ENCODE measurements at places on chromosomes 3 and 15.

- DNase-seq, result peak; percentile 68
These were observed 3.1 kb downstream of the GP5 start for GRCh38 chr3:194395778-194396538.

DNA sequence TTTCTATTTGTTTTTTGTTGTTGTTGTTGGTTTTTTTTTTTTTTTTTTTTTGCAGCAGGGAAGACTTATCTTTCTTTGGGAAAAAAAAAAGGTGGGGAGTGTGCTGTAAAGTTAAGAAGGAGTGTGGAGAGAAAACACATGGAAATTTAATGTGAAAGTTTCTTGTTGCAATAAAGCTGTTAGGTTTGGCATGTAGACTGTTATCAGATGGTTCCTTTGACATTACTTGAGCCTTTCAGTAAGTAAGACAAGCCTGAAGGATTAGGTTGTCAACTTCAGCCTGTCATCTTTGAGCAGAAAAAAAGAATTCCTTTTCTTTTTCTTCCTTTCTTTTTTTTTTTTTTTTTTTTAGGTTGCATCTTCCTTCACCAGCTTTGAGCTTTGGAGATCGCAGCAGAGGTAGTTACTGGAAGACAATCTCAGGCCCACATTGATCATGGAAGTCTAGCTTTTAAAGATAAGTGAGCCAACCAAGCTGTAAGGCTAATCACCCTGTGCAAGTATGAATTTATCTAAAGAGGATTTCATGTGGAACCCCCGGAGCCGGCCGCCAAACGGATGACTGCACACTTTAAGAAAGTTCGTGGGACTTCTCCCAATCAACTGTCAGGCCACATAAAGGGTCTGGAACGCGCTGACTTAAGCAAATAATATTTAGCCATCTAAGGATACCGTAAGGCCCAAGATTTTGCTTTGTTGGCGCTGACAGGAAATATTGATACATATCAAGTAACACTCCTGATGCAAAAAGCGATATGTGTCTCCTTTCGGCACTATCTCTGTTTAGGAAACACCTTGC lies 1040.1 kb upstream of the NR2F2 start:
- DNase-seq, result no peak

DNA sequence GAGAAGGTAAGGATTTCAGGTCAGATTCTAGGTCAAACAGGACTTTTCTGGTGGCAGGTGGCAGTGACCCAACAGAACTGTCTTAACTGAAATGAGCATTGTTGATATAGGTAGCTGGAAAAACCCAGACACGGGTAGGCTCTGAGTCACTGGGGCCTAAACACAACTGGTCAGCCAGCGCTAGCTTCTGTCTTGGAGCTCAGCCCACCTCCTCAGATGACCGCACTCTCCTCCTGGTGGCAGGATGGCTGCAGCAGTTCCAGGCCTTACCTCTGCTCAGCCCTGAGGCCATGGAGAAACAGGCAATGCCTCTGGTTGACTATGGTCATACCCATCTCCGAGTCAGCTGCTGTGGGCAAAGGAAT lies 61.1 kb upstream of the GATA2 start:
- no peak for DNase-seq

- no peak for DNase-seq
These were observed 33.3 kb downstream of the RYR3 start for GRCh38 chr15:33344111-33344510.

DNA sequence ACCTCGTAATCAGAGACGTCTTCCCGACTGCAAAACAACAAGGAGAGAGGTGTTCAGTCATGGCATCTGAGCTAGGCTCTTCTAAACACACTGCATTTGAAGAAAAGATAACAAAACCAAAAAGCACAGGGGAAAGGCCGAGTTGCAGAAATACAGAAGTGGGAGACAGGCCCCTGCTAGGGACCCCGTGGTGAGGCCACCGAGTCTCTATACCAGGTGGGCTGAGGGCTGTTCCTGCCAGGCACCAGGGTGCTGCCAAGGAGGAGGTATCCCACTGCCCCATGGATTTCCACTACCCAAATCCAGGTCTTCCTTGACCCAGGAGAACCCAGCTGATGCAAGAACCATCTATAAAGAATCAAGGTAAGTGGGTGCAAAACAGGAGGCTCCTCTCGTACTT lies 31.1 kb downstream of the RAB6B start:
- DNase-seq, result no peak

DNA sequence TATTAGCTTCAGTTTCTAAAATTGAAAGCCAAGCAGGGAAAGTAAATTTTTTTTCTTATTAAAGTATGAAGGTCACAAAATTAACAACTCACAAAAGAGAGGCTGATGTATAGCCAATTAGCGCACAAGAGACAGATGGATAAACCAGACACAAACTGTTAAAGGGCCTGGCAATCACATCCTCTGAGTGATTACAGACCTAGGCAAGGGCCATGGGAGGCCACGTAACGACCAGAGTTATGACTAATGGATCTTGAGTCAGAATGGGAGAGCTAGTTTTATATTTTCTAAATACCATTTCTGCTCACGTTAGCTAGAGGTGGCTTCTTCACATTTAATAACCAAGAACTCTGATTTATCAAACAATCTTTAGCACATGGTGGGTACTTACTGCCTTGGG lies 17.8 kb upstream of the SCAMP5 start:
- DNase-seq, result no peak

DNA sequence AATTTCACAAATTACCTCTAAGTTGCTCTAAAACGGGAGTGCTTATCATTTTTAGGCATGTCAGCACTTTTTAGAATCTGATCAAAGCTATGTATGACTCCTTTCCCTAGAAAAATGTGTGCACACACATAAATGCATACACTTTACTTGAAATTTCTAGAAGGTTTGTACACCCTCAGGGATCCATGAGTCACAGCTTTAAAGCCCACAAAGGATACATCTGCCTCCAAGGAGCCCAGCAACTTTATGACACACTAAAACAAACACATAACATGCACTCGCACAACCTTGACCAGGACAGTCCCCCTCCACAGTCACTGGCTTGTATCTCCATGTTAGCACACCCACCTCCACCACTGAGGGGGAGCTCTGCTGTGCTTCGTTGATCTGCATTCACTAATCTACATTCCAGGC lies 722.0 kb upstream of the CFAP20DC start:
- DNase-seq, result no peak

DNA sequence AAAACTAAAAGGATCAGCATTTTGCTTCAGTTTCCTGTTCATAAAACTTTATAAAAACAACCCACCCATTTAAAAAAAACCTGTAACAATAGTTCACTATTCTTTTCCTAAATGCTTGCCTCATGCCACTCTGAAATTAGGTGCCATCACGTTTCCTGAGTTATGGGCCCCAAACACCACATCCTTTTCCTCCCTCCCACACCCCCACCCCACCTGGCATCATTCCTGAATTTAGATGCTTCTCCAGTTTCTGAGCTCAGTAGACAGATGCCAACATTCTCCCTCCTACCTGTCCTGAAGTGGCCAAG lies 11.9 kb upstream of the ARHGEF3 start:
- no peak for DNase-seq

DNA sequence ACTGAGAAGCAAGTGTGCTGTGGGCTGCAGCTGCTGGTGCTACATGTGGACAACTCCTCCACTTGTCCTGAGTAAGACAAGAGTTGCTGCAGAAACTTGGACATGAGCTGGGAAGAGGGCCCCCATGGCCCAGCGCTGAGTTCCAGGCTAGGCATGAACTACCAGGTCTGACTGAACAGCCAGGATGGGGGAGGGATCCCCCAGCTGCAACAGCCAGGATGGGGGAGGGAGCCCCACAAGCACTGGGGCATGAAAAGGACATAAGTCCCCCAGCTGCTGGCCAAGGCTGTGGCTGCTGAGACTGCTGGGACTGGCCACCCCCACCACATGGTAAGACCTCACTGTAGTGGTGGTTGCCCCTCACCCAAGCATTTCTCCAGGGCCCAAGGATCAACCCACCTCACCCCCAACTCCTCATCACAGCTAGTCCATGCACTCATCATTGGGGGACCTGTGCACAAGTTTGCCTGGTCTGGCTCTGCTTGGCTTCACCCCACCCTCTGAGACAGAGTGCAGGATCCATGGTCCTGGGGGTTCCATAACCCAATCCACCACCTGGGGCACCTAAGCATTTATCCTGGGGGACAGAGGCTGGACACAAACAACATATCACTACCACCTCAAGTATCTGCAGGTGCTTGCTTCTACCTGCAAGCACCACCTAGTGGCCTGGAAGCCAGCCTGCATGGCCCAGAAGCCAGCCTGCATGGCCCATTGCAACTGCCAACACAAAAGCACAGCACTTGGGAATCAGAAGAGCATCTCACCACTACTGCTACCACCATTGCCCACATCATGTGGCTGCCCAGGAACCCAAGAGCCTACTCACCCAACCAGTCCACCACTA lies 84.5 kb upstream of the STT3B start:
- DNase-seq, result no peak

DNA sequence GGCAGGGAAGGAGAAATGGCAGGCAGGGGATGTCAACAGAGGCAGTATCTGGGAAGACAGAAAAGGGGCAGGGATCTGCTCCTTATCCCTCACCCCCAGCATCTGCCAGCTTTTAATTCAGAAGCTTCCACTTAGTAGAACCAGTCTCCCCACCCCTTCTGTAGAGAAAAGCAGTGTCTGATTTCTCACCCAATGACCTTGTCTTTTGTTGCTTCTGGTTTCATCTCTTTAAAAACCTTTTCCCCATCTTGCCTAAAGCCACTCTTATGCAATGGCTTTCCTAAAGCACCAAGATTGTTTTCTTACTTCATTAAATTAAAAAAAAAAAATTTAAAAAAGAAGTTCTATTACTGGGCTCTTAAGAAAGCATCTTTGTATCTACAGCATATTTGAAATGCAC lies 27.8 kb downstream of the ARHGEF3 start:
- no peak for DNase-seq

DNA sequence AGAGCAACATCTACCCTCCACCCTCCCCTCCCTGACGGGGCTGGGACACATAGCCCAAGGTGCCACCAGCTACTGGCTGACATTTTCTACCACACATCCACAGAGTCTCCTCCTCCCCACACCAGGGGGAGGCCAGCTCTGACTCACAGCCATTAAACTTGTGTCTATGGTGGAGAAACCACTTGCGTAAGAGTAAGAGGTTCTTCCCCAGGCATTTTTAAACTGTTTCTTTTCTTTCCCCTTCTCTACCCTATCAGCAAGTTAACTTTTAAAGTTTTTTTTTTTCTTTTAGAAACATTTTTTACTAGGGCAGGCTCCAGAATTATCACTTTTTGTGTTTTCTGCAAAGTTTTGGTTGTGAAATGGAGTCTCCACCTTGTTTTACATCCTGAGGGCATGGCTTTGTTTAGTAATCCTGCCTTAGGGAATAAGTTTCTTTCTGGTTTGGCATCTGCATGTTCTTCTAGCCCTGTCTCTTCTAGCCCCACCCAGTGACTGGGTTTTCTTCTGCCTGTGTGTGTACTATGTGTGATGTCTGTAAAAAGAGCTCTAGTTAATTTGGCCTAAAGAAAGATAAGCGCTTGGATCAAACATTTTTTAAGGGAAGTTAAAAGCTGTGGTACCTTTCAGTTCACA lies 148.8 kb upstream of the GADL1 start:
- no peak for DNase-seq

GRCh38 chr15:41559239-41559782 lies 299 bp downstream of the TYRO3 start:
- DNase-seq, result no peak

GRCh38 chr3:194097141-194097882 lies 38.6 kb upstream of the HES1 start:
- DNase-seq, result no peak

DNA sequence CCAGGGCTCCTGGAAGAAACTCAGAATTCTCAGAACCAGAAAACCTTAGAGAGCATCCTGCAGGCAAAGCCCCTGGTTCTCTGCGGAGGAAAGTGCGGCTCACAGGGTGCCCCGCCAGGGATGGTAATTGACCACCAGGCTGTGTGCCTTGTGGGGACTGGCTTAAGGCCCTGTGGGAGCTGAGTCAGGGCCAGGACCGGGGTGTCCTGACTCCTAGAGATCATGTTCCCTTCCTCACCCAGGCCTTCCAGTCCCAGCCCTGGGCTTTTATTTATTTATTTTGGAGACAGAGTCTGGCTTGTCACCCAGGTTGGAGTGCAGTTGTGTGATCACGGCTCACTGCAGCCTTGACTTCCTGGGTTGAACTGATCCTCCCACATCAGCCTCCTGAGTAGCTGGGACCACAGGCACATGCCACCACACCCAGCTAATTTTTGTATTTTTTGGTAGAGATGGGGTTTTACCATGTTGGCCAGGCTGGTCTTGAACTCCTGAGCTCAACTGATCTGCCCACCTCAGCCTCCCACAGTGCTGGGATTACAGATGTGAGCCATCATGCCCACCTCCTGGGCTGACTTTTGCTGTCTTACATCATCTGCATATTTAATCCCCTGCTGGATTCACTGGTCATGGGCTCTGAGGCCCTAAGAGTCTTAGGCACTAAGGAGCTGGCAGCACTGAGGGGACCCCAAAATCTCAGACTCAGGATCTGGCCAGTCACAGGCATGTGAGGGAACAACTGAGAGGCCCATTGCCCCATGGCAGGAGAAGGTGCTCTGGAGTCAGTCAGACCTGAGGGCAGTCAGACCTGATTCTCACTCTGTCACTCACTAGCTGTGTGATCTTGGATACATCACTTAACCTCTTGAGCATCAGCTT lies 20.4 kb upstream of the LAMP3 start:
- DNase-seq, result no peak

- DNase-seq, result no peak
These were observed 411.0 kb upstream of the NR2F2 start for GRCh38 chr15:95919460-95919859.

- DNase-seq, result no peak
These were observed 246.2 kb downstream of the UACA start for GRCh38 chr15:70517194-70517590.

Measured in AG09319 (cell line).